ENCODE measurements at places on chromosomes 1 and 21. TPM values are rescaled to one million over a fixed set of nuclear protein-coding genes. Genes with fewer than 3 reads are reported as not detected.

DNA sequence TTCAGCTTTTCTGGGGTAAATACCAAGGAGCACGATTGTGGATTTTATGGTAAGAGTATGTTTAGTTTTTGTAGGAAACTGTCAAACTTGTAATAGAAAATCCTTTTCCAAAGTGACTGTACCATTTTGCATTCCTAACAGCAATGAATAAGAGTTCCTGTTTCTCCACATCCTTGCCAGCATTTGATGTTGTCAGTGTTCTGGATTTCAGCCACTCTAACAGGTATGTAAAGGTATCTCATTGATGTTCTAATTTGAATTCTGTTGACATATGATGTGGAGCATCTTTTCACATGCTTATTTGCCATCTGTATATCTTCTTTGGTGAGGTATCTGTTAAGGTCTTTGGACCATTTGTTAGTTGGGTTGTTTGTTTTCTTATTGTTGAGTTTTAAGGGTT is 50.3 kb upstream of the RGS2 start:
- DNase-seq = no peak

DNA sequence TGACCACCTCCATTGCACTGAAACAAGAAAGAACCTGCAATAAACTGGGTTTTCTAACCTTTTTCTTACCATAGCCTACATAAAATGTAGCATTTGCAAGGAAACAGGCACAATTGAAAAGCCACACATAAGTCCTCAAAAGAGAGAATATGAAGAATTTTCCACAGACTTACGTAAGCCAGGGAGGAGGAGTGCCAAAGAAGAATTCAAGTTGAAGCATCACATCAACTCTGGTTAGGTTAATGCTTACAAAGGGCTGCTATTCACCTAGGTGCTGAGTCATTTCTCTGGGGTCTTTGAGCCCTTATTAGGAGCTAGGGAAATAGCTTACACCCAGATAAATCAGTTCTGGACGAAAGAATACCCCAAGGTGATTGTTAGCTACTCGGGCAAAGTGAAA is 9.6 kb downstream of the OSCP1 start:
- DNase-seq = no peak

DNA sequence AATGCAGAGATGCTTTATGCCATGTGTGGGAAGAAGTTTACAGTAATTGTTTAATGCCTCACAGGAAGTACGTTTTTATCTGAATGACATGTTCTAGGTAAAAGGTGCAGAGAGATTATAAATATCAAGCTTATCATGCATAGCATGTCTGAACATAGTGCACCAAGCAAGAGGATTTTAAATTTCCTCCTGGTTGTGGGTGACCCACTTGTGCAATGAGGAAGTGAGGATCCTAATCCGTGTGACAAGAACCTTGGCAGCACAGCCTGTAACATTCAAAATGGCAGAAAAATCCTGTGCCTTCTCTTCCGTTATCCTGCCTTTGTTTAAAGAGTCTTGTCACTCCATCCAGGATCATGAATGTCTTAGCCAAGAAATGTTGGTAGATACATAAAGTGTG is 75.6 kb downstream of the PLA2G4A start:
- no peak for DNase-seq

Gene ADORA3
- 0.15 TPM for total RNA-seq

GRCh38 chr1:38084700-38085099 is 38.1 kb upstream of the POU3F1 start:
- no peak for DNase-seq
